ENCODE measurements at places on chromosomes 3 and 15.

DNA sequence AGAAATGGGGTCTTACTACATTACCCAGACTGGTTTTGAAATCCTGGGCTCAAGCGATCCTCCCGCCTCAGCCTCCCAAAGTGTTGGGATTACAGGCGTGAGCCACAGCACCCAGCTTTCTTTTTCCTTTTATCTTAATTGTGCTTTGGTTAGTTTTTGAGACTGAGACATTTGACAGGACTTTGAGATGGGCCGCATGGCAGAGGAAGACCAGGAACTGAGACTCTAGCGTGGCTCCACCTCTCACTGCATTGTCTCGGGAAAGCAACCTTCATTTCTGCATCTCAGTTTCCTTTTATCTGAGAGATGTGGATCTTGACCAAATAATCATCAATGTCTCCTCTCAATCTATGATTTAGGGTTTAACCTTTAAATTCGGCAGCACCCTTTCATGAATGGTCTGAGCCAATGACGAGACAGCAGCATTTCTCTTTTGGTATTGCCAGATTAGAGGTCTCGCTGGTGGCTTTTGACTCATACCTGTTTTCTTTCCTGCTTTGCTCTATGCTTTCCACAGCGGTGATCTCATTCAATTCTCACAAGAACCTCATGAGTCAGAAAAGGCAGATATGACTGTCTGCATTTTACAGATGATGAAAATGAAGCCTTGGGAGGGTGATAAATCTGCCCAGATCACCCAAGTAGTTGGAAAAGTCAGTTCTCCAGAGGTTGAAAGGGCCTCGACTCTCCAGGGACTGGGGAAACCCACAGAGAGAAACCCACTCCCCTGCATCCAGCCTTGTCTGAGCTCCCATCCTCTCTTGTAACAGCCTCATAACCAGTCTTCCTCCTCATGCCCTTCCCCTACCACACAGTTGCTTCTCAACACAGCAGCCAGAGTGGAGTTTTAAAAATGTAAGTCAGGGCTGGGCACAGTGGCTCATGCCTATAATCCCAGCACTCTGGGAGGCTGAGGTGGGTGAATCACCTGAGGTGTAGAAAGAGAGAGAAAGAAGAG is 84.8 kb upstream of the FOXB1 start:
- no peak for DNase-seq

- DNase-seq = no peak
Observed at GRCh38 chr3:165742351-165742750, 94.9 kb downstream of the BCHE start.

- no peak for DNase-seq
Observed at GRCh38 chr3:16392065-16392464, 121.4 kb downstream of the RFTN1 start.

- DNase-seq = no peak
Observed at GRCh38 chr3:195574497-195575304, 9.0 kb downstream of the APOD start.

- no peak for DNase-seq
Observed at GRCh38 chr3:114527036-114527644, 233.3 kb downstream of the TIGIT start.

DNA sequence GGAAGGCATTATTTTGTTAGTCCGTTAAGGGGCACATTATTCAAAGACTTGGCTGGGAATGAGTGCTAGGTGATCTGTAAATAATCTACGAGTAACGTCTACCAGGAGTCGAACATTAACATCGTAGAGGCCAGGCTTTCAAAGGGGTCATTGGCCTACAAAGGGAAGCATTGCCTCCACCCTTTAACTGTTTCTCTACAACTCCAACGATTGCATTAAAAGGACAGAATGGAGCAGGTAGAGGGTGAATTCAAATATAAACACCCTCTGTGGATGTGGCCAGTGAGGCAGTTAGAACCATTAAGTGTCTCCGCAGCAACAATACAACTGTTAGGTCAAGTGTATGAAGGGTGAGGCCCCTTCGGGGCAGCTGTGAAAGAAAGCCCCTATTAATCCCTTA is 126.0 kb upstream of the LMOD3 start:
- DNase-seq = no peak

DNA sequence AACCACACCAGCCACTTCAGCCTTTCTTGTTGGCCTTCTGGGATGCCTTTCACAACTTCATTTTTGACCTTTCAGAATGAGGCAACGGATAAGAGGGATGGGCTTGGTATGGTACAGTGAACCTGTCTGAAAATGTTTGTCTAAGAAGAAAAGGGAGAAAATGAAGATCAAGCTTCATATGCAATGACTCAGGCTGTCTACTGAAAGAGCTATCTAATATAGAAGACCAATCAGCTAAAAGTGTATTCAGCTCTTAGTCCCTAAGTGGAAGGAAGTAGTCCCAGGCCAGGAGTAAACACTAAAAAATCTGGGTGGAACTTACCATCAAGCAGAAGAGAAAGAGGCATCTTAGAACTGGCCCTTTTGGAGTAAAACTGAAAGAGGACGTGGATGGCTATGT is 12.2 kb upstream of the UPK1B start:
- DNase-seq = no peak

DNA sequence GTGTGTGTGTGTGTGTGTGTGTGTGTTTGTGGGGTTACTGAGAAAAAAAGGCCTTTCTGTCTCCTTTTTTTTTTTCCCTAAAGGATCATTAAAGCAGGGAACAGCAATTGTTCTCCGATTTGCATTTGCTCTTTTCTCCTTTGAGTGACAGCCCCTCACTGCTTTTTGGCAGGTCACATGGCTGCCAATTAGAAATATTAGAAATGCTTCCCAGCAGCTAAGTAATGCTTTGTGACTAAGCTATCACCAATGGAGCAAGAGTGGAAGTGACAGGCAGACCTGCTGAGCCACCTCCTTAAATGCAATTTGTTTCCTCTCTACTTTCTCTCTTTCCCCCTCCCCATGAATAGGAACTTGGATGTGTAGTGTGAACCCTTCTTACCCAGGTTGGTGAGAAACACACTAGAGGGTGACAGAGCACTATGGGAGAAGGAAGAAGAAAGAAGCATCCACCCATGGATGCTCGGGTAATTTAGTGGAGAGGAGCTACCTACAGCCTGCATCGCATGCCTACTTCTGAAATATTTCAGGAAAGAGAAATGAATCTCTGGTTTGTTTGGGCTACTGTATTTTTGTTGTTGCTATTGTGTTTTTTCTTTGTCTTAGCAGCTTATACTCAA is 165.2 kb upstream of the PDZRN3 start:
- no peak for DNase-seq

DNA sequence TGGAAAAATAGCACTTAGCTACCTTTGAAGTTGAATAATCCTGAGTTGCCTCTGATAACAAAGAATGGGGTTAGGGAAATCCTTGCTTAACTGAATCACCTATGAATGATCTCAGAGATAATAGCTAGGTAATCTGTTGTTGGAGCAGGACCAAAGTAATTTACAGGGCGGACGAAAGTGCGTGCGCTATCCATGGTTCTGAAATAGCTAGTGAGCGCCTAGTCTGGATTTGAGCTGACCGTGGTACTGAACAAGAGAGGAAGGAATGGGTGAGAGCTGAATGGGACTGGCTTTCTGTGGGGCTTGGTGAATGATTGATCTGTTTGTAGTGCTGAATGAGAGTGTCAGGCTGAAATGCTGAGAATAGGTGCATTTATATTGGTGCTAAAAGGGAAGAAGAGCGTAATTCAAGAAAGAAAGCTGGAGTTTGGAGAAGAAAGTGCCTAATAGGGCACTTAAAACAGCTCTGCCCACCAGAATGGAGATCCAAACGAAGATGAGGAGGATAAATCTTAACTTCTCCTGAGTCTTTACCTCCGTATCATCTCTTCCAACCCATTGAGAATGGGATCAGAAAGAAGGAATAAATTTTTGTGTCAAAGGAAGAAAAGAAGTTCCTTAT is 10.1 kb downstream of the SCN10A start:
- DNase-seq = no peak

DNA sequence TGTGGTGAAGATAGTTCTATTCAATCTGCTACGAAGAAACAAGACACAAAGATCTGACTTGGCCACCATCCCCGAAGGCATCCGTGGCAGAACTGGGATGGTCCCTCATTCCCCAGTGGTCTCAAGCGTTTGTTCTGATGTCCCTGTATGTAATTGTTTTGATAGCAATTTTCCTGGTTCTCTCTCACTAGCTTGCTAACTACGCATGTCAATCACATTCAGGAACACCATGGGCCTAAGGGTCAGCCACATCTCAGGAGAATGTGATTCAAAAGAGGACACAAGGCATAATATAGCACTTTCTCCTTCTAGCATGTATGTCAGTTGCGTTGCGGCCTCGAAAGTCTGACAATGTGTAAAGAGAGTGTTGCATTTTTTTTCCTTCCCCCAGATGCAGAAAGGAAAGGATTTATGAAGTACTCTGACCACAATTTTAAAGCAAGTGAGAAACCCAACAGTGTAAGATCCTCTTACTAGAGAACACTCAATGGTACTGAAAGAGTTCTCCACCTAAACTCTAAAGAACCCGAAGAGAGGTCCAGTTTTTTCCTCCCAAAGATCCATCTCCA is 32.0 kb upstream of the TCF12 start:
- no peak for DNase-seq

GRCh38 chr15:70113304-70113700 is 15.6 kb upstream of the TLE3 start:
- DNase-seq = no peak

DNA sequence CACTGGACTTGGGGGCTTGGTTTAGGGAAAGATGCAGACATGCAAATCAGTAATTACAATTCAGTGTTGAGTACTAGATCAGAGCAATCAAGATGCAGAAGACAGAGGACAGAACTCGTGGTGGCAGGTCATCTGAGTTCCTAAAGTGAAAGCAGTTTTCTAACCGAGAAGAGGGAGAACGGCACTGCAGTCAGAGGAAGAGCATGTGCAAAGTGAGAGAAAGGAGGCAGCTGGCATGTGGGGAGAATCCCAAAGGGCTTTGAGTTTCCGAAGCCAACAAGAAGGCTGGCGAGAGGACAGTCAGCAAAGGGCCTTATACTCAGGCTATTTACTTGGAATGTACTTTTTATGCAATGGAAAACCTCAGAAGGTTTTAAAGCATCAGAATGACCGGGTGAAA is 87.0 kb downstream of the ANP32A start:
- no peak for DNase-seq

DNA sequence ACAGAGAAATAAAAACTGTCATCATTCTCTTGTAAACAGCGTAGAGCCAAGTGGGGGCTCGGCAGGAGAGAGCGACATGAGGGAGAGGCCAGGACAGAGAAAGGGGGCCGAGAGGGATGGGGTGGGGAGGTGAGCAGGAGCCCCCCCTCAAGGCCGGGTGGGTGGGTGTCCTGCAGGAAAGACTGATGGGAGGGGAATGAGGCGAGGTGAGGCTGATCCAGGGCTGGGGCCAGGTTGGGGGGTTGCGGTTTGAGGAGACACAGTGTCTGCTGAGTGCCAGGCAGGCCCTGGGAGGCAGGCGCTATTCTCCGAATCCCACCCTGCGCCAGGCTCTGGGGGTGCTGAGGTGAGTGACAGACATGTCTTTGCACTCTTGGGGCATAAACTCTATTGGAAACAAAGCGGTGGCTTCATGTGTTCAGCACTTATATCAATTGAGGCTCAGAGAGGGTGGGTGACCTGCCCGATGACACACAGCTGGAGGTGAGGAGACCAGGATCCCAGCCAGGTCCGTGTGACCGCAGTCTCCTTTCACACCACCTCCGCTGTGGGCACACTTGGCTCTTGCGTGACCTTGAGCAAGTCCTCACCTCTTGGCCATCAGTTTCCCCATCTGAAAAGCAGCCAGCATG is 19.6 kb upstream of the CSPG4 start:
- DNase-seq = no peak

DNA sequence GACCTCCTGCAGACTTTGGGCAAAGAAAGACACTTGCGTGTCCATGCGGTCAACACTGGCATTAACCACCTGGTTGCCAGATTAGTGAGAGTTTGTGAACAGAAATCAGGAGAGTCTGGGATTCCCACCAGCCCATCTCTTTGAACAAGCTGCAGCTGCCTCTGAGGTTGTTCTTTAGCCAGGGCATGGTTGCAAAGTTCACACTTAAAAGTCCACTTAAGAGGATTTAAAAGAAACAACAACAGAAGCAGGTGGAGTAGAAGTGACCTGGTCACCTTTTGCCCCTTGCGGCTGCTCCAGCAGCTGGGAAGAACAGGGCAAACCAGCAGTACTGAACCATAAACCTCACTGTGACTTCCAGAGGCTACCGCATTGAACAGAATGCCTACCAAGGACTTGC is 97.3 kb downstream of the FOXB1 start:
- DNase-seq = no peak

DNA sequence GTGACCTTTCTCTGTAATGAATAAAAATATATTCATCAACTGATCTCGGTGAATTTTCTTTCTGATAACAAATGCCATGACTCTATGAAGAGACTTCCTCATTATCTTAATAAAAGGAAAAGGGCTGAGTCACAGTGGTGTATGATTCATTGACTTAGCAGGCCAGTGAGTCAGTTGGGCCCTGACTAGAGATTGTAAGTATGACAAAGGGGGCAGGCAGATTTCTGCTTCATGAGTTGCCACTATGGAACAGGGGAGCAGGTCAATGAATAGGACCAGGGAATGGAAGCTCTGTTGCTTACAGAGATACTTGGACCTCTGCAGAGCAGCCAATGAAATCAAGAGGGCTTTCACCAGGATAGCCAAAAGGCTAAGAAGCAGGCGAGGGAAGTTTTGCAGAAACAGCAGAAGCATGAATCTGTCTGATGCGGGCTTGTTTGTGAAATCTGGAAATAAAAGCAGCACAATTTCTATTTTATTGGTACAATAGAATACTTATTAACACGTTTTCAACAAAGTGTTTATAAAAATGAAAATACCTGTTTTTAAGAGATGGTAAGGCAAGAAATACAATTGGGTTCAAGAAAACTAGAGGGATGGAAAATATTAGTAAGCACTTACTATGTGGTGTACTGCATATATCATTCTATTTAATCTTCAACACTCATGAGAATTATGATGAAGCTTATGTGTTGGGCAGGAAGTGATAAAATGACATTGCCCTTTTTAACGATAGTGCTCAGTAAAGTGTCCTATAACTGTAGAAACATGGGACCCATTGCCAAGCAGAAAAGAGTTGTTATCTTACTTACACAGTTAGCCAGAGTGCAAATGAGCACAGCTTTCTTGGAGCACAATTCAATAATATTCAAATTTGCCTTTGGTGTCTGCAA is 169.8 kb upstream of the MYRIP start:
- DNase-seq = no peak

- no peak for DNase-seq
Observed at GRCh38 chr3:140536926-140537726, 140.7 kb upstream of the TRIM42 start.

GRCh38 chr3:58028902-58029301 is 20.7 kb downstream of the FLNB start:
- no peak for DNase-seq

Measured in activated gamma-delta T cell (primary cell).